Activated T-helper 1 cell treated with Interleukin-2 at 50 U/mL for 16 hours (primary cell): ENCODE measurements at places on chromosomes 6 and 20.

- no peak for DNase-seq
Observed at GRCh38 chr6:144835322-144835973, 550.3 kb downstream of the UTRN start.

GRCh38 chr20:35216541-35216940 is 9.9 kb upstream of the MMP24 start:
- DNase-seq = no peak

DNA sequence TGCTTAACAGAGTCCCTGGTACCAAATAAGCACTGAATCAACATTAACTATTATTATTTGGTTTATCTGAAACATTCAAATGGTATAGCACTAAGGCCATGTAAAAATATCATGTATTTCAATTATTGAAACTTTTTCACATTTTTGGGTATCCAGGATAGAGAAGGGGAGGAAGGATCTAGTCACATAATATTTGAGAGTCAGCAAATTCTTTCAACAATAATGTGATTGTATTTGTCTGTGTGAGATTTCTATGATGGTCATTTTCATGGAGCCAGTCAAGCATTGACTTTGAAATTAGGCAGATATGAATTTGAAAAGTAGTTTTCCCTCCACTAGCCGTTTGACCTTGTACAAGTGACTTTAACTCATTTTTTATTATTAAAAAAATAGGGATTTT is 67.9 kb downstream of the LAMA2 start:
- no peak for DNase-seq

DNA sequence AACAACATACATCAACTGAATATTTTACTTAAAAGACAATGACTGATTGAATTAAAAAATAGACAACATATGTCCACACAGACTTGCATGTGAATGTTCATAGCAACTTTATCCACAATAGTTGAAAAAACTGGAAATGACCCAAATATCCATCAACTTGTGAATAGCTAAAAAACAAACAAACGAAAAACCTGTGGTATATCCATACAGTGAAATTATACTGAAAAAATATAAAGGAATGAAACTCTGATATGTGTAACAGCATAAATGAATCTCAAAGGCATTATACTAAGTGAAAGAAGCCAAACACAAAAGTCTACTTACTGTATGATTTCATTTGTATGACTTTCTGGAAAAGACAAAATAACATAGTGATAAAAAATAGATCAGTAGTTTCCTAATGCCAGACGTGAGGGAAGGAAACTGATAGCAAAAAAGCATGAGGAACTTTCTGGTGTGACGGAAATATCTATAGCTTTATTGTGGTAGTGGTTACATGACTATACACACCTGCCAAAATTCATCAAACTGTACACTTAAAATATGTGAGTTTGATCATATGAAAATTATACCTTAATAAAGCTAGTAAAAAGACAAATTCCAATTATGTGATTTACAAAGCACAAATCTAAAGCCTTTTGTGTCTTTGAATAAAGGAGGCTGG is 123.2 kb downstream of the BACH2 start:
- DNase-seq = no peak

DNA sequence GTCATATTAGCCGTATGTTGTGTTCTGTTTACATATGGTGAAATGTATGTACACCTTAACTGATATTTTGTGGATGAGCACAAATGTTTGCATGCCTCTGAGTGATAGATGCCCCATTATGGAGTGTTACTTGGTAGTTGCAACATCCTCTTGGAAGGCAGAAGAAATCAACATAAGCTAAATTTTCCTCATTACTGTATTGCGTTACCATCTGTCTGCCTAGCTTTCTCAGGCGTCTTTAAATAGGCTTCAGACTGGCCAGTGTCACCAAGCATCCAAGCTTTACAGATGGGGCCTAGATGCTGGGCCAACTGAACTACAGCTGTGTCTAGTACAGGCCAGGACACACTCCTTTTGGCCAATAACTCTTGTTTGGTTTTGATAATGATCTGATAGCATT is 250.6 kb downstream of the SAMD5 start:
- DNase-seq = no peak

GRCh38 chr20:42276718-42277602 is 658.8 kb upstream of the CHD6 start:
- DNase-seq = no peak

GRCh38 chr6:15658181-15658744 is 4.6 kb downstream of the DTNBP1 start:
- no peak for DNase-seq

GRCh38 chr6:33589731-33590530 is 9.9 kb upstream of the BAK1 start:
- no peak for DNase-seq
